CD4-positive, alpha-beta T cell treated with Interleukin-4 for 4 hours (primary cell): ENCODE measurements at places on chromosomes 4 and X.

- DNase-seq: no peak
Measured at GRCh38 chr4:103365285-103365684, 167.1 kb upstream of the CENPE start.

DNA sequence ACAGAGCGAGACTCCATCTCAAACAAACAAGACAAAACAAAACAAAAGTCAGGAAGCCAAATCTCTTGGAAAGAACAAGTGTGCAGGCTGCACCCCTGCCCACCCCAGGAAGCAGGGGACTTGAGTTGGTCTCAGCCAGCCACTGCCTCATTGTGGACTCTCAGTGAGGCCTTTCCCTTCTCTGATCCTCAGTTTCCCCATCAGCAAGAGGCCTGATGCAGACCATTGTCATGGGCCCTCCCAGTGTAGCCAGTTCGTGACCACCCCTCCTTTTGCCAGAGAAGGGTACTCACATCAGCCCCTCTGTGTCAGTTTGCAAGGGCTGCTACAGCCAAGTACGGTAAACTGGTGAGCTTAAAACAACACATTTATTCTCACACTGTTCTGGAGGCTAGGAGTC is 48.9 kb upstream of the MAMLD1 start:
- no peak for DNase-seq

DNA sequence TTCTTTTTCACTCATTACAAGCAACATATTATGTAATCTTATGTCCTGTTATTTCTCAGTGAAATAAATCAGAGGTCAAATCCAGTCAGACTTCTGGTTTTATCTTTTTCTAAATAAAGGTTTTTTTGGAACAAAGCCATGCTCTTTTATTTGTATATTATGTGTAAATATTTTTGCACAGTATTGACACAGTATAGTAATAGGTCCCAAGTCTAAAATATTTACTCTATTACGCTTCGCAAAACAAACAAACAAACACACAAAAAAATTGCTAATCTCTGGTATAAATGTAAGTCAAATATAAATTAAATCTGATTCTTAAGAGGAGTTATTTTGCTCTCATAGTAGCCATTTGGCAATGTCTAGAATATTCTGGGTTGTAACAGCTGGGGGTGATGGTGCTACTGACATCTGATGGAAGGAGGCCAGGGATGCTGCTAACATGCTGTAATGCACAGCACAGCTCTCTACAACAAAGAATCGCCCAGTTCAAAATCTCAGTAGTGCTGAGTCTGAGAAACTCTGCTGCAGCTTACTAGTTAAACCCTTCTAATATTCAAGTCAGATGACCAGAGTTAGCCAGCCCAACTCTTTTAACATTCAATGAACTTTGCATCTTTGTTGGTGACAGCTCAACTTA is 602.1 kb downstream of the RAB28 start:
- no peak for DNase-seq

DNA sequence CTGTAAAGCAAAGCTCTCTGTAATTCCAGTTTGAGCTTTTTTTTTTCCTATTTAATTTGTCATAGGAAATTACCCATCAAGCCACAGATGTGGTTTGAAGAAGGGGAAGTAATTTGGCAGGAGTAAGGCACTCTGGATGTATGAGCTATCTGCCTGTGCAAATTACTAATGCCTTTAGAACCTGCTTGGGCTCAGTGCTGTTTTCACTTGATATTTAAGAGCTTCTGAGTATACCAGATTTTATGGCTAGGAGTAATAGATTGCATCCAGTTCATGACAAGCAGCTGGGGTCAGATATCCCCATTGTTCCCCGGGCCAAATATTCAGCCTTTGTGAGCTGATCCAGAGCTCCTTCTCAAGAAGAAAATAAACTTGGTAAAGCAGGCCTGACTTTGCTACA is 89.1 kb downstream of the DCAF8L2 start:
- no peak for DNase-seq

GRCh38 chrX:154729439-154729838 is 21.4 kb downstream of the GAB3 start:
- DNase-seq: no peak

DNA sequence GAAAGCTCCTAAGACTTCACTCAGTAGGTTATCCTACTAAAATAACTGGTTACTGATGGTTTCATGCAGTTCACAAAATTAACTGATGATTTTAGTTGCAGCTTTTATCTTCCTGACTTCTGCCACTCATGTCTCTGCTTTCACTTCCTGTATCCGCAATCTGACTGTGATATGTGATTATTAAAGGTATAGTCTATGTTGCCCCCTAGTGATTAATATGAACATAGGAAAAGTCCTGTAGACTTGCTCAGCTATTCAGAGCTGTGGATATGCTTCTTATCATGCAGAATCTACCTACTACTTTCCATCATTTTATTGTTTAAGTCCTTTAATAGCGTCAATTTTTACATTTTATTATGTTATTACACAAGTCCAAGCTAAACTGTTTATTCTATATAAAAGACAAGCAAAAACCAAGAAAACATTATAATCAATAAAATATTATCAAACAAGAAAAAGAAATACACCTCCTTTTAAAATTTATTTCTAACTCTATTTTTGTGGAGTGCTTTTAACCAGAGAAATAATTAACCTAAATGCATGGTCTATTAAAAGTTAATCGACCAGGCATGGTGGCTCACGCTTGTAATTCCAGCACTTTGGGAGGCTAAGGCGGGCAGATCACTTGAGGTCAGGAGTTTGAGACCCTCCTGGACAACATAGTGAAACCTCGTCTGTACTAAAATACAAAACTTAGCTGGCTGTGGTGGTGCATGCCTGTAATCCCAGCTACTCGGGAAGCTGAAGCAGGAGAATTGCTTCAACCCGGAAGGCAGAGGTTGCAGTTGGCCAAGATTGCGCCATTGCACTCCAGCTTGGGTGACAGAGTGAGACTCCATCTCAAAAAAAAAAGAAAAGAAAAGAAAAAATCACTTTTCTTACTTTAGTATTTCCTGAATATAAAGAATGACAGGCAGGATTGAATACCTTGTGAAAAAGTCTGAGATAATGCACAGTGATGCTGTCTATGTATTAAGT is 40.4 kb upstream of the TLR2 start:
- DNase-seq: peak; percentile 71

DNA sequence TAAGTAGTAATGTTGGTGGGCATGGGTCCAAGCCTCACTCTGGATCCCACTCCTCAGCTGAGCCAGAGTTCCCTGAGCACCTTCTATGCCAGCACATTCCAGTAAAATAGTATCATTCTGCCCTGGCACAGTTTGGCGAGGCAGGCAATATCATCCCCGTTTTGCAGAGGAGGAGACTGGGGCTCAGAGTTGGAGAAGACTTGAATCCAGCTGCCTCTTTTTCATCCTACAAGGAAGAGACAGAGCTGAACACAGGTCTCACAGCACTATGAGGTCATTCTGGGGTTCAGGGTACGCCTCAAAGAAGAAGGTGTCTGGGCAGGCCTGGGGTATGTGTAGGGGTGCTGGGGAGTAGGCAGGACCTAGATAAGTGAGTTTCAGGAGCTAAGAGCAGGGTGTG is 103.9 kb upstream of the STX18 start:
- DNase-seq: no peak
